ENCODE measurements at places on chromosomes 5 and 9.

DNA sequence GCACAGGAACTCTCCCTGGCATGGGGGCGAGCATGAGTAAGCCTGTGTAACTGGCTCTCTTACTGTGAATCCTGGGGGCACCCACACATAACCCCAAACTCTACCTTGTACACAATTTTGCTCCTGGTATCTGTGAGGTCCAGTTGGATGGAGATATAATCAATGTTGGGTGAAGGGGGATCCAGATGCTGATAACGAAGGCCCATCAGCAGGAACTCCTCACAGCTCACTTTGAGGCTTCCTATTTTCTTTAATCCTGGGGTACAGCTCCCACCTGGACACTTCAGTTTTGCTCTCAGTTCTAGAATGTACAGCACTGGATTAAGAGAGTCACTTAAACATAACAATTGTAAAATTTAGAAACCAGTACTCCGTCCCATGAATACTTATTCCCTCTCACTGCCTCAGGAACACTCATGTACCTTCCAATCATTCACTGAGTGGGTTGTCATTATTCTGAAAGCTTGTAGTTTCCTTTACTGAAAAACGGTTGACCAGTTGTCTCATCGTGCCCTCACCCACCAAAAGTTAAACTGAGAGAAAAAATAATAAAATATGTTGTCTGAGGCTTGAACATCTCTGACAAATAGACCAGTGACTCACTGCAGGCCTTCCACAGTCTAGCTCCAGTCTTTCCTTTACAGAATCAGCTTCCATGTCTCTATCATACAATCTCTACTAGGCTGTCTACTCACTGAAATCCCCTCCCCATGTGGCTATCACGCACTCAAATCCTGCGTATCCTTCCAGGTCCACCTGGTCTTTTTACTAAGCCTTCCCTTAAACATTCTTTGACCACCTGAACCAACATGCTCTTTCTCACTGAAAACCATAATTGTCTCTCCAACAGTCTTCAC is 52.6 kb downstream of the FREM1 start:
- DNase-seq: no peak

DNA sequence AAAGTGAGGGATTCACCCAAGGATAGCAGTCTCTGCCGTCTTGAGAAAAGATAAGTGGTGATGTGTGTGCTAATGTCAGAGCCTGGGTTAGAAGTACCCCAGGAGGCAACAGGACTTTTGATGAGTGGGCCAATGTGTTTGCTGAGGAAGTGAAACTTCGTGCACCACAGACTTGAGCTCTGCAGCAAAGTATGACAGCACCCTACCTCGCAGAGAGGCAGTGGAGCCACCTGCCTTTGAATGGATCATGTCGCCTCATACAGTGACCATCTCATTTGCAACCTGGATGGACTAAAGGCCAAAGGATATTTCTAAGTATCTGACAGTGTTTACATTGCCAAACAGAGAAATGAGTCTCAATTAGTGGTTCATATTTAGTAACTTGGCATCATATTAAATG is 593.9 kb upstream of the GRAMD2B start:
- no peak for DNase-seq

DNA sequence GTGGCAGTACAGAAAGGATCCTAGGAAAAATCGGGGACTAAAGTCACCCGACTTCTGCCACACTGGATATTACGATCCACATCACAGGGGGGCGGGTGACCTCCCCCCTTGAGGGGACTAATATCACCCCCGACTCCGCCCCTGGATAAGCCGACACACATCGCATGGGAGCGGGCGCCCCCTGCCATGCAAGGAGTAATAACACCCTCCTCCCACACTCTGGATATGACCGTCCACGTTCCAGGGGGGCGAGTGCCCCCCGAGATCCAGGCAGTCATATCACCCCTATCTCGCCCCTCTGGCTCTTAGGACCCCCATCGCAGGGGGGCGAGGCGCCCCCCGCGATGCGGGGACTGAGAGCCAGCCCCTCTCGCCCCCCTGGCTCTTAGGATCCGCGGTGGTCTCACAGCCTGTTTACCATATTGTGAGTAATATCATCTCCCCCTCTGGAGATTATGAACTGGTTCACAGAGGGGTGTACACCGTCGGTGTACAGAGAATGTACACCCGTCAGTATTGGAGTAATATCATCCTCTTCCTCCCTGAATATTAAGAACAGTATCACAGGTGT is 423.0 kb downstream of the DIRAS2 start:
- DNase-seq: no peak

DNA sequence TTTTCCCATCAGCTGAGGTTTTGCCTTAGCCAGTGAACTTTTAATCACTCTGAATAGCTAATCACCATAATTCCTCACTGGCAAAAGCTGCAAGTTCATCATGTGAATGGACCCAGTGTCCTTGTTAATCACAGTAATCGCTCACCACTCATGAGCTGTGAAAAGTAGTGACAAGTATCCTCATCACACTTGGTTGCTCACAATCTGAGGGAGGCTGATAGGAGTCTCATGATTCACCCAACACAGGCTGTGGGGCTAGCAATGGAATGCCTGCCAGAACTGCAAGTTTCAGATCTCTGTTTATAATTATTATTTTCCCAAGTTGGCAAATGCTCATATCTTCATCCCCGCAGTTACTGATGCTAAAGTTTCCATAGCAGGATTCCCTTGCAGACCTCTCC is 467.2 kb downstream of the KIF4B start:
- no peak for DNase-seq

DNA sequence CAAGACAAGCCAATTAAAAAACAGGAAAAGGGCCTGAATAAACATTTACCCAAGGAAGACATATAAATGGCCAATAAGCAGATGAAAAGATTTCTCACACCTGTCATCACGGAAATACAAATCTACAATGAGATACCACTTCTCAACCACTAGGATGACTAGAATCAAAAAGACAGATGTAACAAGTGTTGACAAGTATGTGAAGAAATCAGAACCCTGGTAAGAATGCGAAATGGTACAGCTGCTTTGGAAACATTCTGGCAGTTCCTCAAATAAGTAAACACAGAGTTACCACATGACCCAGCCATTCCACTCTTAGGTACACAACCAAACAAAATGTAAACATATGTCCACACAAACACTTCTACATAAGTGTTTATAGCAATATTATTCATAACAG is 32.5 kb downstream of the LEAP2 start:
- DNase-seq: no peak

DNA sequence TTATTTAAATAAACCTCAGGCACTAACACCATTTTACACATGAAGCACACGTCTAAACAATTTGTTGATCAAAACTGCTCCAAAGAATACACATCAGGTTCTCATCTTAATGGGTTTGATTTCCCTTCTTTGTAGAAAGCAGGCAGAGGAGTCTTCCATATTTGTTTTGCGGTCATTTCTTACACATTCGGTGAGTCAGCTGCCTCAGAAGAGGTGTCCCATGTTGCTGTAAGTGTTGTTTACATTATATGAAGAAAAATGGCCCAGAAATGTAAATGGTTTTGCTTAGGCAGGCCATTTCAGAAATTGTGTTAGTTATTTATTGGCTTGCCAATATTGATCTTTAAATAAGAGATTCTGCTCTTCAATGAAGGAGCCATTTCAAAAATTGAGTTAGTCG is 325.8 kb downstream of the TENT4A start:
- DNase-seq: no peak
